ENCODE measurements at places on chromosomes 6 and 20. TPM values are rescaled to one million over a fixed set of nuclear protein-coding genes. Genes with fewer than 3 reads are reported as not detected.

- no peaks in the 10 kb centered on the region for H3K36me3 ChIP-seq
- no peaks in the 10 kb centered on the region for H3K27me3 ChIP-seq
- peaks cover 34% of the 10 kb centered on the region for H3K4me1 ChIP-seq
- no peak for DNase-seq
These were observed 1.1 kb downstream of the STX7 start for GRCh38 chr6:132511831-132512220.

DNA sequence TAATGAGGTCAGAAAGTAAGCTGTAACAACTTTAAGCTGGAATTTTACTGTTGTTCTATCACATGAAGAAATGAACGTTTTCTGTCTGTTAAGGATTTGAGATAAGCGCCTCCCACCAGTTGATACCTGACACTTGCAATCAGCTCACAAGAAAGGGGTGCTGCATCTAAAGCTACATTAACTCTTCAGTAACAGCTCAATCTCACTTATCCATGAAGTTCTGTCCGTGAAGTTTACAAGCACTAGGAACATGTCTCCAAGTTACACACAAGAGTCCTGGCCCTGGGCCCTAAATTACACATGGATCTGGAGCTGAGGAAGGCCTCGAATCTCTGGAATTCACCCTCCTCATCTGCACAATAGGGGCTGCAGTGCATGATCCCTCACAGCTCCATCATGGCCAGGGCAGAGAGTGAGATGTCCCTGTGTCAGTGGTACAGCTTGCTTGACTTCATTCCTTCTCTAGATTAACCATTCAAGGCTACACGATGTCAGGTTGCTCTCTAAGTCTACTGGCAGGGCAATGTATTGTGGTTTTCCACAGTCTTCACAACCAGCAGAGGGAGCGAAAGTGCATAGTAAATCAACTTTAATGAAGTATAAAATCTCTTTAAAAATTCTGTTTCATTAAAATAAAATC is 182.4 kb upstream of the MCHR2 start:
- H3K27me3 ChIP-seq = no peaks in the 10 kb centered on the region
- no peaks in the 10 kb centered on the region for H3K4me1 ChIP-seq
- DNase-seq = peak; percentile 4
- H3K27ac ChIP-seq = no peak overlapping the region
- H3K36me3 ChIP-seq = no peaks in the 10 kb centered on the region

DNA sequence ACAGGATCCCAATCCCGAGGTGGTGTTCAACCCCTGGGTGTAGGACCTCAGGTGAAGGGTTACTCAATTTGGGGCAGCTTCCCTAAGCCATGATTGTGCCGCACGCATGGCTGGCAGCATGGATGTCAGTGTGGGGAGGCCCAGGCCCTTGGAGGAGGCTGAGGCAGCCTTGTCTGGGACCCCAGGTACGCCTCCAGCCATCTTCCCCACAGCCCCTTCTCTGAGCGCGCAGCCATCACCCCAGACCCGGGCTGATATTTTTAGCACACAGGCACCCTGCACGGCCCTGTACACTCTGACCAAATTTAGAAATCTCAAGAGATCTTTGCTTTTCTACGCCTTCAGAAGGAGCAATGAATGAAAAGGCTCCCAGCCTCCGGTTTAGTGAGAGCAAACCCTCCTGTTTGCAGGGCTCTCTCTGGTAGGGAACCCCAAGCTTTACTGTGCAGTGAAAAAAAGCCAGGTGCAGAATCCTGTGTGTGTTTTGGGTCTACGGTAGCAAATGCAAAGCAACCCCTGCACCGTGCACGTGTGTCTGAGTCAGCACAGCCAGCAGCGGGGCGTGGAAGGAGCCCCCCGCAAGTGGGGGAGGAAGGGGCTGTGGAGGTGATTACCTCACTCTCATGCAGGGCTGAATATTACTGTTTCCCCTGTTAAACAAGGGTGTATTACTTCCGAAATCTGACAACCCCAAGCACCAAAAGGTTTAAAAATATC is 44.3 kb downstream of the CTCFL start:
- no peak overlapping the region for H3K27ac ChIP-seq
- H3K4me3 ChIP-seq = no peak overlapping the region
- H3K36me3 ChIP-seq = no peaks in the 10 kb centered on the region
- DNase-seq = no peak
- H3K27me3 ChIP-seq = peaks cover 6% of the 10 kb centered on the region

SEC63 gene
- total RNA-seq = 190 TPM

SLC22A1 gene
- total RNA-seq = 1.7 TPM
